ENCODE measurements at places on chromosomes 12 and 14.

DNA sequence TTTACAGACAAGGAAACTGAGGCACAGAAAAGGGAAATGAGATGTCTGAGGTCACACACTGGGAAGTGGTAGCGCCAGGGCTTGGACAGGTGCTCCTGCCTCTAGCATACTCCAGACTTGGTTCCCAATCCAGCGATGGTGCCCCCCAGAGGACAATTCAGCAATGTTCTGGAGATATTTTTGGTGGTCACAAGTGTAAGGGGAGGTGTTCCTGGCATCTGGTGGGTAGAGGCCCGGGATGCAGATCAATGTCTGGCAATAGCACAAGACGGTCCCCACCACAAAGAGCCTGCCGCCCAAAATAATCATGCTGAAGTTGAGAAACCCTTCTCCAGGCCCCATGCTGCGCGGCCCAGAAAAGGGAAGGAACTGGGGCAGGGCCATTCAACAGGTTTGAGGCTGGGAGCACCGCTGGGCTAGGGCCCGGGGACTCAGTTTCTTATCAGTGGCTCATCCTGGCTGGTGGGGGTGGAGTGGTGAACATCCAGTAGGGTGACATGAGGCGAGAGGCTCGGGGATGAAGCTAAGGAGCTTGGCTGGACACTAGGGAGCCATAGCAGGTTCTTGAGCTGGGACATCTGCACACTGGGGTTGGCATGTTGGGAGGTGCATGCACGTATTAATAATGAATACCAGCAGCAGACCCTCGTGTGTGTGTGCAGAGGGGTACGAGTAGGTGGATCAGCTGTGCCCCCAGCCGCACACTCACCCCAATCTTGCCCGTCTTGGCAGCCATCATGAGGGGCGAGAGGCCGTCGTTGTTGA, 35.1 kb downstream of the TRPV4 start:
- no peak for DNase-seq

DNA sequence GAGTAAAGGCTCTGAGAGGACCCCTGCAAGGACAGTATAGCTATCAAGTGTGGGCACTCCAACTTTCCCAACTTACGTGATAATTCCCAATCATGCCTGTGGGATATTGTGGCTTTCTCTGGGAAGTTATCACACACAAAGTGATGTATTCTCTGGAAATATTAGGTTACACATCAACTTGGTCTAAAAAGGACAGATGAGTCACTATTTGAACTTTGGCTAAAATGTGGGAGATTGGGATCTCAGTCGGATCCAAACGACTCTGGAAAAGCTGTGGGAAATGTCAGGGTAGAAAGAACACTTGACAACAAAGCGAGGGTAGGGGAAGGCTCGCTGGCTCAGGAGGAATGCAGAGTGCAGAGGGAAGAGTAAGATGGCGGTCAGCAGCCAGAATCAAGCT, 1048.9 kb downstream of the BCL11B start:
- no peak for DNase-seq

GRCh38 chr12:92624236-92624635, 78.6 kb upstream of the PLEKHG7 start:
- DNase-seq = no peak

DNA sequence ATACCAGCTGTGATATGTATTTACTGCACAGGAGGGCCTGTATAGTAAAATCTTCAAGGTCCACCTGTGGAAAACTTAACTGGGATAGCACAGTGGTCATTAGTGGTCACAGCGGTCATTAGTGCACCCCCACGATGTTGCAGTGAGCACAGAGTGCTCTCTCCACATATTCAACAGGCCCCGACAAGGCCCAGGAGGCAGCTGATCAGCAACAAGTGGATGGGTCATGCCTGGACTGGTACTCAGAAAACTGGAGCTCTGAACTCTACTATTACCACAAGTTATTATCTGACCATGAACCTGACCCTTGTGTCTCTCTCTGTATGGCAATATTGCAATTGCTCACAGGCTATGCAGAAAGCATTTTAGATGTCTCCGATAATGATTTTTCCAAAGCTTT, 129.5 kb downstream of the SLC35F4 start:
- DNase-seq = no peak

GRCh38 chr12:93090731-93091172, 161.7 kb upstream of the EEA1 start:
- DNase-seq = no peak

DNA sequence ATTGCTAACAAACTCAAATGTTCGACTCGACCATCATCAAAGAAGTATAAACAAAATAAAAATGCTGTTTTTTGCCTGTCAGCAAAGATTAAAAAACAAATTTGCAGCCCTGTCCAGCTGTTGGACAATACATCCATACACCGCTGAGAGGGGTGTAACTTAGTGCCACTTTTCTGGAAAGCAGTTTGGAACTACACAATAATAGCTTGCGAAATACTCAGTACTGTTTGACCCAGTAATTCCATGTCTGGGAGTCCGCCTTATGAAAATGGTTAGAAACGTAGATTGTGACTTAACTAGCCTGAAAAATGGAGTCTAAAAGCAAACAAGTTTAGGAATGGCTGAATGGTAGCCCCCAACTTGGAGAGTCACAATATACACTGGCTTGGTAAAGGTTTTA, 6.4 kb downstream of the USP30 start:
- DNase-seq = no peak

DNA sequence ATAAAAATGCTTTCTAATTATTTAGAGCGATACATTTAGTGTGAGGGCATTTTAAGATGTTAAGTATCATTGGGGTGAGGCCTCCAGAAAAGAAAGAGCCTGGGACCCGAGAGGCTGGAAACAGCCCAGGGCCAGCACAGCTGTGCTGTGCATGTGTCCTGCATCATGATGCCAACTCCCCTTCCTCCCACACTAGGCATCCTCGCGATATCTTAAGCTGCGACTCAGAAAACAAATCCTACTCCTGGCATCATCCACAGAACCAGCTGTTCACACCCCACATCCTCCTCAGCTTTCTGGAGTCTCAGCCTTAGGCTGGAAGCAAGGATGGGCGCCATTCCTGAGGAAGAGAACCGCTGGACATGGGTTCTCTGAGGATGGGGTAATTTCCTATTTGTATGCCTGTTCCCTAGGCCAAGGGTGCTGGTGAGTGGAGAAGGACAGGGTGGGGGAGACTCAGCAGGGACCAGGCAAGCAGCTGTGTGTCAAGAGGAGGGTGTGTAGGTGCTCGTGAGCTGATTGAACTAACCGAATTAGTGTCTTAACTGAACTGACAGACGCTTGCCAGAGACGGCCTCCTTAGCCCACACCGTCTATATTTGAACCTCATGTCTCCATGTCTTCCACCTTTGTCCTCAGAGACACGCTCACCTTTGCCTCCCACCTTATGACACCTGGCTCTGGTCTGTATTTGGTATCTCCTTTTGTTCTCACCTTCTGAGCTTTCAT, 15.6 kb upstream of the MCRS1 start:
- no peak for DNase-seq

DNA sequence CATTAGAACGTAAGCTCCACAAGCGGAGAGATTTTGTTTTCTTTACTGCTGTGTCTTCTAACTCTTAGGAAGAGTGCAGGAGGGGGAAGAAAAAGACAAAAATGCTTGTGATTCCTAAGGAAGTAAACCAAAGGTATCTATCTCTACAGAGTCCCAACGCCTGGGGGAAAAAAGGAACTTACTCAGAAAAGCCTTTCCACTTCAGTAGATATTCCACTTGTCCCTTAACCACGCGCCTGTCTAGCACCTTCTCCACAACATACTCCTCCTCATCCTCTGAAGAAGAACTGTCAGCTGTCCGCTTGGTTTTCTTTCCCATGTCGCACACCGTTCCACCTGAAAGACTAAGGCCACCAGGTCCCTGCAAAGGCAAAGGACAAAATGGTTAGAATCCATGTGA, 22.6 kb downstream of the CBX5 start:
- no peak for DNase-seq

GRCh38 chr14:91333650-91334039, 84.0 kb downstream of the CCDC88C start:
- DNase-seq = no peak

Measured in GM04503 (cell line).